Hindlimb muscle (tissue), 1 donor: ENCODE measurements at places on chromosomes 16 and 17.
A peak's percentile ranks its signal among the peaks of the same experiment; 100 is the strongest.

DNA sequence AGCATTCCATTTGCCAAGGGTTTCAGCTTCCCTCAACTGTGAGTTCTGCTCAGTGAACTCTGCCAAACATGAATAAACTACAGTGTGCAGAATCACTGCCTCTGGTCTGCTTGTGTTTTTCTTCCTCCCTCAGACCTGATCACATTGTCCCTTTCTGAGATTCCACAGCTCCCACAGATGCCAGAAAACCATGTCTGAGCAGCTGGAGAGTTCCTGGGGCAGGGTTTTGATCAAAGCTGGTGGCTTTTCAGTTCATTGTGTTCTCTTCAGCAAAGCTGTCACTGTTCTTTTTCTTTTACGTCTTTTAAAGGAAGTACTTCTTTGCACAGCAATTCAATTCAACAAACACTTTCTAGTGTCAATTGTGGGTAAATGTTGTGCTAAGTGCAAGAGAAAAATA lies 555.8 kb downstream of the RBFOX1 start:
- DNase-seq: peak; percentile 18

DNA sequence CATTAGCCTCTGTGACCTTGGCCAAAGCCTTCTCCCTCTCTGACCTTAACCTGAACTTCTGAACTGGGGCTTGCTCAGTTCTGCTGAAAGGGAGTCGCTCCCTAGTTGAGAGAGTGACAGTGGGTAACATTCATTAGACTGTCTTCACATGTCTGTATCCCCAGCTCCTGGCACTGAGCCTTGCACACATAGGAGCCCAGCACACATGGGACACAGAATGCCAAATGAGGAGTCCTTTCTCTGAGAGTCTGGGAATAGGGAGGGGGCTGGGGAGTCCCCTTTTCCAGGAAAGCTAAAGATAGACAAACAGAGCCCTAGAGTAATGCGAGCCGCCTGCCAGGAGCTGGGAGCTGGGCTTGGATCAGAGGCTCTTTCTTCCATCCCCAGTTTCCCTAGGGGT lies 2.5 kb downstream of the TAC4 start:
- peak; percentile 35 for DNase-seq

DNA sequence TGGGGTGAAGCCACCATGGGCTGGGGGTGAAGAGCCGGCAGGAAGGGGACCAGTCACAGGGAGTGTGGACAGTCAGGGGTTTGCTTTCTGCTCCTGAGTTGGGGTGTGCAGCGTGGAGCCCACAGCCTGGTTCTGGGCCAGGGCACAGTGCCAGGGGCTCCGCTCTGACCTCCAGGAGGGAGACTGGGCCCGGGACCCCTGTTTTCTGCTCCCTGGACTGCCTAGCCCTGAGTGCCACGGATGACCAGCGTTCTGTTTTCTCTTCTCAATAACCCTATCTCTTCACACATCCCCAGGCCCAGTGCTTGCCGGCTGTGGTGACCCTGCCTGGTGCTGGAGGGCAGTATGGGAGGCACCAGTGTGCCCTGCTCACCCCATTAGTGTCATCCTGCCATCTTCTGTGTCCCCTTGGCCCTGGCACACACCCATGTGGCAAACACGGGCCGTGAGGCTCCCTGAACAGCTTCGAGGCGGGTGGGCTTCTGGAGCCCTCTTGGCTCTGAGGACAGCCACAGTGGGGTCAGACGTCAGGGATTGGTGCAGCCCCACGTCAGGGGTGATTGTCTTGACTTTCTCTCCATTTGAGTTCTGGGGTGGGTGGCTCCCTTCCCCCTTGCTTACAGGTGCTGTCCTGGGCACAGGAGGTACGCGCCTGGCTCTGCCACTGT lies 1.1 kb downstream of the CEMP1 start:
- DNase-seq: no peak

DNA sequence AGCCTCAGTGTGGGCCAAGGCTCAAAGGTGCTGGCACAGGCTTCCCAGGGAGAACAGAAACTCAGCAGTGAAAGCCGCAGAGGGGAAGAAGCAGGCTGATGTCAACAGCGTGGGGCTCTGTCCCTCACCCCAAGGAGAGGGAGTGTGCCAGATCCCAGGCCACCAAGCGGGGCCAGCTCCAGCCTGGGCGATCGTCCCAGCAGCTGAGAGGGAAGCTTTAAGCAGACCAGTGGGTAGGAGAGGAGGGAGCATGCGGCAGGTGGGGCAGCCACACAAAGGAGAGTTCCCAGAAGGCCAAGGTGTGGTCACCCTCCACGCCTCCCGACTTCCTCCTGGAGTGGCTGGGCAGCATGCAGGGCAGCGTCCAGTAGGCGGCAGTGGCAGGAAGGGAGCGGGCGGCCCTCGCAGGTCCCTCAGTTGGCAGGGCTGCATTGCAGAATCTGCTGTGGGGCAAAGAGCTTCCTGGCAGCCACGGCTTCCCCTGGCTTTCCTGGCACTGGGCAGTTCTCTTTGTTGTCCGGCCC lies 6.0 kb downstream of the SYNGR2 start:
- DNase-seq: no peak

DNA sequence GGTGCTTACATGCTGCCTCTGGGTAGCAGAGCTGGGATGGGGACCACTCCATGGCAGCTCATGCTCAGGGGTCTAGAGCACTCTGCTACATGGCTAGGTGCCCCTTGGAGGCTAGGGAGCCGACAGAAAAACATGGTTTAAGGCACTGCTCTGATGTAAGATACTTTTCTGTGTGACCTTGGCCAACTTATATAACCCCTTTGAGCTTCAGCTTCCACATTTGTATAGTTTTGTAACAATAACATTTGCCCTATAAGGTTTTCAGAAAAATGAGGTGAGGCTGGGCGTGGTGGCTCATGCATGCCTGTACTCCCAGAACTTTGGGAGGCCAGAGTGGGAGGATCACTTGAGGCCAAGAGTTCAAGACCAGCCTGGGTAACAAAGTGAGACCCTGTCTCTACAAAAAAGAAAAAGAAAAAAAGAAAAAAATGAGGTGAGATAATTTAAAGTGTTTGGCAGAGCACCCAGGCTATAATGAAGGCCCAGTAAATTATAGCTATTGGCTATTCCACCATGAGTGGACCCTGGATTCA lies 3.2 kb downstream of the CES4A start:
- DNase-seq: no peak

GRCh38 chr17:81400996-81401722 lies 5.9 kb downstream of the BAHCC1 start:
- no peak for DNase-seq

- DNase-seq: no peak
These were observed 6.5 kb downstream of the CACNA1H start for GRCh38 chr16:1159325-1159972.

- DNase-seq: no peak
These were observed 175.2 kb upstream of the SALL1 start for GRCh38 chr16:51326131-51326856.

GRCh38 chr17:76262732-76263344 lies 2.3 kb upstream of the UBALD2 start:
- no peak for DNase-seq

- peak; percentile 53 for DNase-seq
These were observed 28.7 kb upstream of the MILR1 start for GRCh38 chr17:64420143-64420670.

DNA sequence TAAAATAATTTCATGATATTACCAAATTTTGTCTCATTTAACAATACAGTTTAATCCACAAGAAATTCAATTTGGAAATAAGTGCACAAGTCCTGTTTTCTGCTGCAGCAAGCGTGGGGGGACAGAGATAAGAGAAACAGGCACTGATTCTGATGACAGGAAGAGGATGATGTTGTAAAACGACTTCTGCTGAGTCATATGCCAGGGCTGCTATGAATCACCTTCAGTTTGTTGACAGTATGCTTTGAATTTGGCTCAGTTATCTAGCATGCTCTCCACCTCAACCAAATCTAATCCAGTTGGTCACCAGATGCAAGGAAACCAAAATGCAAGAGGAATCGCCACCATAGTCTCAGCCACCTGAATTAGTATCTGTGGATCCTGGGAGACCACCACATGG lies 244.1 kb upstream of the MON1B start:
- DNase-seq: no peak

DNA sequence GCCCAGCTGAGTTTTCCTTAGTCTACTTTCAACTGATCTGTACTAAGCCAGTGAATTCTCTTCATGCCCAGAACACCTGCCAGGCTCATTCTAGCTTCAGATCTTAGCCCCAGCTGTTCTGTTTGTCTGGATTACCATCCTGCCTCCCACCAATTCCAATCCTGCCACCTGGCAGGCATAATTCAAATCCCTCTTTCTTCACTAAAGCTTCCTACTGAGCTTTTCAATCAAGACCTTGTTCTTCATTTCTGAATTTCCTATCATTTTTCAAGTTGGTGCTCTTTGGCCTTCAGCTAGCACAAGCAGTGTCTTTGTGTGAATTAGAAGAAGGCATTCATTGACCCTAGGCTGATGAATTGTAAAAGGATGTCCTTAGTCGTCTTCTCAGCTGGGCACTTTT lies 357.6 kb downstream of the UTP18 start:
- DNase-seq: no peak

GRCh38 chr16:48123104-48123788 lies 32.5 kb downstream of the ABCC12 start:
- DNase-seq: no peak
